Neural progenitor cell (in vitro differentiated cells): ENCODE measurements at places on chromosomes 12 and 14. TPM values are rescaled to one million over a fixed set of nuclear protein-coding genes. Genes with fewer than 3 reads are reported as not detected.

The GALNT16 gene
- total RNA-seq: 3.5 and 7.0 TPM in 2 replicates

- DNase-seq: no peak
These were observed 432.6 kb downstream of the LRIG3 start for GRCh38 chr12:58487678-58488161.

DNA sequence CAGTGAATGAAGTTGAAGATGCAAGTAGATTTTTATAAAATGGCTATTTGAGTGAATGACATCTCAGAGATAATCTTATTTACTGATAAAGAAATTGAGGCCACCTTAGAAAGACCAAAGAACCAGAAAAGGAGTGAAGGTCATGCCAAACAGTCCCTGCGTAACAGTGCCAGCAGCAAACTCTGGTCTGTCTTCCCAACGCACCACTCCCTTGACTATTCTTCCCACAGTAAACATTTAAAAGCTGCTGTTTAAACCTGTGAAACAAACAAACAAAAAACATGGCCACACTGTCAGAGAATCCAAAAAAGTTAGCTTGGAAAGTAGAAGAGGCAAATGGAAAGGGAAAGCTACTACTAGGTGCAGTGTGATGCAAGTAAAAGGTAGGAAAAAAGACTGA is 1.5 kb upstream of the PRPF39 start:
- DNase-seq: no peak

The CD69 gene
- not detected in 2 replicates for total RNA-seq

- DNase-seq: no peak
These were observed 148.5 kb downstream of the PAX9 start for GRCh38 chr14:36810209-36810608.

The DDHD1 gene
- 20.2 and 30.2 TPM in 2 replicates for total RNA-seq

The BMAL2 gene
- 8.6 and 12.9 TPM in 2 replicates for total RNA-seq

- DNase-seq: no peak
These were observed 207.1 kb upstream of the SLC16A7 start for GRCh38 chr12:59388694-59389093.

DNA sequence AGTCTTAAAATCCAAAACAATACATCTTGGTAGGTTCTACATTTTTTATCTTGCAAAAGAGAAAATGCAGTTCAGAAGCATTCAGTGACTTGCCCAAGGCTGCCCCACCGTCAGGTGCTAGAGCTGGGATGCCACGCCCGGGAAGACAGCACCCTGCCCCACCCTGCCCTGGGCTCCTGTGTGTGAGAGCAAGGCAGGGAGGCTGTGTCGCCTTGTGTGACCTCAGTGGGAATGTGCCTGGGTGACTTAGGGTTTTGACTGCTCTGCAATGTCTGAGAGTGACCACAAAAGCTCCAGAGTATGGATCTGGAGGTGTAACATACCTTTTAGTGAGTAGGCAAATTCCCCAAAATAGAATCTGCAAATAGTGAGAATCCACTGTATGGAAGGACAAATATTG is 60.0 kb downstream of the AACS start:
- DNase-seq: no peak

- DNase-seq: no peak
These were observed 138.5 kb downstream of the DICER1 start for GRCh38 chr14:95018821-95019220.

- DNase-seq: no peak
These were observed 892.5 kb upstream of the TMEM132C start for GRCh38 chr12:127374447-127374846.

The VRTN gene
- total RNA-seq: 7.9 and 18.6 TPM in 2 replicates

The KRT2 gene
- not detected in 2 replicates for total RNA-seq

DNA sequence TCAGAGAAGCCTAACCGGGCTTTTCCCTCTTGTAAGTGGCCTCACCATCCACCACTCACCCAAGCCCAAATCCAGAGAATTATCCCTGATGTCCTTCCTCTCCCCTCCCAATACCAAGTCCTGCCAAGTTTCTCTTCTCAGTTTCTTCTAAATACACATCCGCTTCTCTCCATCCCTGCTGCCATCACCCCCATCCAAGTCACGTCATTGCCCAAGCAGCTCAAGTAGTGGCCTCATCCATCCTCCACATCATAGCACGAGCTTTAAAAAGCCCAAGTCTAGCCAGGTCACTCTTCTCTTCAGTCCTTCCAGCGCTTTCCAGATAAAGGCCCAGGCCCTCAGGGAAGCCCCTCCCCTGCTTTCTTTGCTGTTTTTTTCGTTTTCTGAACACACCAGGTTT is 25.4 kb downstream of the IL31 start:
- no peak for DNase-seq

The TPH2 gene
- 0.12 TPM in 1 of 2 replicates, not detected in the other for total RNA-seq

DNA sequence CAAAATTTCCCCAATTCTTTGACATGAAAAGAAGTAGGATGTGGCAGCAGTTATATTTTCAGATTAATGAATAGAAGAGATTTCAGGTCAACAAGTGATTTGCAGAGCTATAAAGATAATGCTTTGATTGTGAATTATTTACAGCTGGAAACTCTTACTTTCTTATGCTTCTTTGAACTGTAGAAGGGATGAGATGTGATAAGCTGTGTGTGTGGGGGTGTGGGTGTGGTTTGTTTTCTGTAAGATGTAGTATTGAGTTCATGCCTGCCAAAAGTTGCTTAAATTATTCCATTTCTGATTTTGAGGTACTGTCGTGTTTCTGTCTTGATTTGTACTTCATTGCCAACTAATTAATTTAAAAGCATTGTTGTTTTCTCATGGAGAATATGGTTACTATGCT is 22.7 kb downstream of the AEBP2 start:
- DNase-seq: no peak

The B3GNT4 gene
- total RNA-seq: 0.30 and 0.53 TPM in 2 replicates

GRCh38 chr14:95098984-95099599 is 58.2 kb downstream of the DICER1 start:
- DNase-seq: peak; percentile 86

GRCh38 chr12:52232674-52233461 is at the start of gene KRT7:
TSS of gene KRT7 (plus strand) at chr12:52233243. CDS start at chr12:52233297, 54 bp downstream.
- DNase-seq: peak; percentile 63

- DNase-seq: no peak
These were observed 26.0 kb upstream of the LHX5 start for GRCh38 chr12:113497693-113498092.

DNA sequence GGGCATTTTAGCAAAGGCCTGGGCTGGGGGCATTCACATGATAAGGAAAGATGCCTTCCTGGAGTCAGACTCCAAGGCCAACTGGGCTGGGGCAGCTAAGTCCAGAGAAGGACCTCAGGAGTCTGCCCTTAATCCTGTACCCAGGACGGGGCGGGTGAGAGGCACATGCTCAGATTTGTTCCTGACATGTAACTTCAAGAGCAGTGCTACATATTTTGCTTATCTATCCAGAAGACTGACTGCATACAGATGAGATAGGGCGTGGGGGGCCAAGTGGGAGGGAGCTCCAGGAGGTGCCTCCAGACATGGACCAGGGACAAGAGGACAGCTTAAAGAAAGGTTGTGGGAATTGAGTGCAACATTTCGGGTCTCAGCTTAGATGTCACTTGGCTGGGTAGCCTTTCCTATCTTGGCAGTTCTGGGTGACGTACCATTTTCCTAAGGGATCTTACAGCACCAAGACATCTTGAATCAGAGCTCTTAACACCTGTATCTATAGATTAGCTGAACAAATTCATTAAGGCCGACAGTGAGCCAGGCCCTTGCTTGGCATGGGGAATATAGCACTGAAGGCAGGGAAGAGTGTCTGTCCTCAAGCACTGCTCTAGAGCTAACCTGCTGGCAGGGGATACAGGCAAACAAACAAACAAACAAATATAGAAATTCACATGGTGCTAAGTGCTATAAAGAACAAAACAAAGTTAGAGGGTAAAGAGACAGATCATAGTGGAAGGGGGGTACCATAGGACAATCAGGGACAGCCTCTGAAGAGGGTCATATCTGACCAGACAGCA is 61.2 kb downstream of the PTPN21 start:
- no peak for DNase-seq

The ANKRD33 gene
- total RNA-seq: 0.39 and 0.46 TPM in 2 replicates

The IL31 gene
- not detected in 2 replicates for total RNA-seq

DNA sequence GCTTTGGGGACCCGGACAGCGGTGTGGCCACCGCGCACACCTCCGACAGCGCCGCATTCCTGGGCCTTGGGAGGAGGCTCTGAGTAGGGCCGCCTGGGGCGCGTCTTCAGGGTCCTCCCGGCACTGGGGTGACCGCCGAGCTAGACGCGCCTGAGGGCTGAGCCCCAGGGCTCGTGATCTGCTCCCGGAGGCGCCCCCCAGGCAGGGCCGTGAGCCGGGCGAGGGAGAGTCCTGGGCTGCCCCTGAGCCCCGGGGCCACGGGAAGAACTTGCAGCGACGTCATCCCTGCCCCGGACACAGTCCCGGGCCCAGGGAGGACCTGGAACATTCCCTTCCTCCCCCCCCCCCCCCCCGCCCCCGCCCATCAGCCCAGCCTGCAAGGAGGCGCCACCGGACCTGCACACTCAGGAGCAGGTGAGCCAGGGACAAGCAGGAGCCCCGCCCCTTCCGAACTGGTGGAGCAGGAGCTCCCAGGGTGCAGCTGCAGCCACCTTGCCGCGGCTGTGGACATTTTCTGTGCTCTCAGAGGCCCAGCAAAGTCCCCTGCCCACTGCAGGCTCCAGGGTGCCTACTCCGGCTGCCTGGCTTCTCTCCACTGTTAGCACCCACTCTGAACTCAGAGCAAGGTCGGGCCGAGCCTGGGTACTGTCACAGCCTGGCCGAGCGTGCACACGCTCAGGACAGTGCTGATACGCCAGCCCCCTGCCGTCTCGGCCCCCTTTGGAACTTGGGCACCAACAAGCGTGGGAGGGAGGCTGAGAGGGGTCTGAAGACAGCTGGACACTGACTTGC is 50.7 kb downstream of the A2M start:
- DNase-seq: peak; percentile 77

GRCh38 chr12:119573086-119573485 is 20.5 kb upstream of the TMEM233 start:
- DNase-seq: no peak

DNA sequence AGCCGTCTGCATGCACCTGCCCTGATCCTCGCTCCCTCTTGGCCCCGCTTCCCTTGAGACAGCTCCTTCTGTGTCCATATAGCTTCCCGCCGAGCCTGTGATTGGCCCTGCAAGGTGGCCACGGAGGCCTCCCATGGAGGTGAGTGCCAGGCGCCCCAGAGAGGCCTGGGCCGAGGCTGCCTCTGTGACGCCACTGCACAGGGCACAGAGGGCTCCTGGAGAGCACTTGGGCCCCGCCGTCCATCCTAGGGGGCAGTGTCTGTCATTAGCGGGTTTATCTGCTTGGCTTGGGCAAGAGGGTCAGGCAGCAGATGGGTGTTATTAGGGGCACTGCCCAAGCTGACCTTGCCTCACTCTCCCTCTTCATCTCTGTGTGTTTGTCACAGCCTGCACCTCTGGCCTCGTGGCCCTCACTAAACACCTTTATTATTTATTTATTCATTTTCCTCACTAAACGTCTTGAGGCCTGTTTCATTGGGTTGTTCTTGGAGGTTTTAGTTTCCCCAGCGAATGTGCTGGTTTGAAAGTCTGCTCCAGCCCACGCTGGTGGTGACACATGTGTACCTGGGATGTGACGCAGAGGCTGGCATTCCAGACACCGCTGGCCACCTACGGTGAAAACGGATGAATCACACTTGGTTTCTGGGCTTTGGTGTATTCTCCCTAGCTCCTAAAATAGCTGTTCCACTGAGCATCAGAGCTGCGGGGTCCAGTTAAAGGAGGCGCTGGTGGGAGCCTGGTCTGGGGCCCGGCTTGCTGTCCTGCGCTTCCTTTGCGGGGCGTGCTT is 5.9 kb downstream of the ZFYVE21 start:
- DNase-seq: no peak

The STXBP6 gene
- total RNA-seq: 5.9 and 11.0 TPM in 2 replicates

DNA sequence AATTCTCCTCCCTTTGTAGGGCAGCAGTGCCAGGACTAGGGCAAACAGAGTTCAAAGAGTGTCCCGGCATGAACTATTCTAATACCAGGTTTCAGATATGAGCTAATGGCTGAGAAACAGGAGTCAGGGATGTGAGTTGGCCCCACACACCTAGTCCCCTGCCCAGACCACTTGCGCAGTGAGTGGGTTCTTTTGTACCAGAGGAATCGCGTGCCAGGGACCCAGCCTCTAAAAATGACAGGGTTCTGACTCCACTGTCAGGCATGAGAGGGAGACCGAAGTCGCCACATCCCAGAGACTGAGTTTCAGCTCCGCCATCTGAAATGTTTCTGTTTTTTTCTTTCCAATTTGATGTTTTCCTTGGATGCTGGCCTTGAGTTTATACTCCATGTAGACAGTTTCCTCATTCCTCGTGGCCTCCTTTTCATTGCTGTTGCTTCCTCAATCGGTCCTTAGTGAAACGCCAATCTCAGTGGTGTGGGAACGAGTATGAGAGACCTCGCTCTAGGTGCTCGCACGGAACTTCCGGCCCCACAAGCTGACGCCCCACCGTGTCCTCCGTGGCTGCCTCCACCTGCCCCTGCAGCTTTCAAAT is 31.5 kb downstream of the FBXL14 start:
- DNase-seq: no peak

The CLECL1 gene
- total RNA-seq: not detected in 2 replicates

DNA sequence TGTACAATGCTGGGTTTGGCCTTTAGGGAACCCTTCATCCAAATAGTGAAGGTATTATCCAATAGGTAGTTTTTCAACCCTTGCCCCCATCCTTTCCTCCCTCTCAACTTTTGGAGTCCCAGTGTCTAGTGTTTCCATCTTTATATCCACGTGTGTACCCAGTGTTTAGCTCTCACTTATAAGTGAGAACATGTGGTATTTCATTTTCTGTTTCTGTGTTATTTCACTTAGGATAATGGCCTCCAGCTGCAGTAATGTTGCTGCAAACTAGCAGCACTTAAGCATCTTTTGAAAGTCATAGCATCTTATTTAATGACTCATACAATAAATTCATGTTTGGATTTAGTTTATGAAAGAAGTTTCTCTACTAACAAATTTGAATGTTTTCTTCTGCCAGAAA is 442.5 kb downstream of the NELL2 start:
- no peak for DNase-seq

The KRT71 gene
- total RNA-seq: not detected in 2 replicates

The DBX2 gene
- 0.06 TPM in 1 of 2 replicates, not detected in the other for total RNA-seq

- DNase-seq: peak; percentile 20
These were observed 1.0 kb downstream of the GMFB start for GRCh38 chr14:54487771-54488170.

- DNase-seq: peak; percentile 40
These were observed 1.9 kb downstream of the MLXIP start for GRCh38 chr12:122080149-122081082.

The MGAT4C gene
- not detected in 2 replicates for total RNA-seq

- peak; percentile 38 for DNase-seq
These were observed 197.8 kb upstream of the PZP start for GRCh38 chr12:9405886-9406563.

The PZP gene
- total RNA-seq: not detected in 2 replicates

The CLEC1B gene
- not detected in 2 replicates for total RNA-seq

- no peak for DNase-seq
These were observed 15.7 kb upstream of the GALNT6 start for GRCh38 chr12:51406859-51407258.

The ITPK1 gene
- 25.8 and 34.6 TPM in 2 replicates for total RNA-seq

The PRR4 gene
- 0.69 and 2.6 TPM in 2 replicates for total RNA-seq

DNA sequence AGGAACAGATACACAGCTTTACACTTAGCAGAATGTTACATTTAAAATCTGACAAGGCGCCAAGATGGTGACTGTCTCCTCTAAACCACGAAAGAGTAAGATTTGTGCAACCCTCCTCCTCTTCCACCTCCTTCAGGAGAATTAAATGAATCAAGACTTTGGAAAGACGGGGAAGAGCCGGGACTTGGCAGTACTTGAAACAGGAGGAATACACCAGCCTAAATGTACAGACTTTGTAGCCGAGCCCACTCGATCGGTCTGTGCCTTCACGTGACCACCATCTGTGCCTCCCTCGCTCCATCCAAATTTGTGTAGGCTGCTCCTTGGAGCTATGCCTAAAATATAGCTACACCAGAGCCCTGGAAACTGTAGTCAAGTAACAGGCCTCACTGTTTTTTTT is 38.3 kb downstream of the SSPN start:
- DNase-seq: no peak

The TC2N gene
- 3.8 and 5.8 TPM in 2 replicates for total RNA-seq

The SYNDIG1L gene
- 0.40 TPM in 1 of 2 replicates, not detected in the other for total RNA-seq
